ENCODE measurements at places on chromosomes 6 and 20.

GRCh38 chr20:22999756-23000155 is 35.4 kb upstream of the SSTR4 start:
- no peak for DNase-seq

DNA sequence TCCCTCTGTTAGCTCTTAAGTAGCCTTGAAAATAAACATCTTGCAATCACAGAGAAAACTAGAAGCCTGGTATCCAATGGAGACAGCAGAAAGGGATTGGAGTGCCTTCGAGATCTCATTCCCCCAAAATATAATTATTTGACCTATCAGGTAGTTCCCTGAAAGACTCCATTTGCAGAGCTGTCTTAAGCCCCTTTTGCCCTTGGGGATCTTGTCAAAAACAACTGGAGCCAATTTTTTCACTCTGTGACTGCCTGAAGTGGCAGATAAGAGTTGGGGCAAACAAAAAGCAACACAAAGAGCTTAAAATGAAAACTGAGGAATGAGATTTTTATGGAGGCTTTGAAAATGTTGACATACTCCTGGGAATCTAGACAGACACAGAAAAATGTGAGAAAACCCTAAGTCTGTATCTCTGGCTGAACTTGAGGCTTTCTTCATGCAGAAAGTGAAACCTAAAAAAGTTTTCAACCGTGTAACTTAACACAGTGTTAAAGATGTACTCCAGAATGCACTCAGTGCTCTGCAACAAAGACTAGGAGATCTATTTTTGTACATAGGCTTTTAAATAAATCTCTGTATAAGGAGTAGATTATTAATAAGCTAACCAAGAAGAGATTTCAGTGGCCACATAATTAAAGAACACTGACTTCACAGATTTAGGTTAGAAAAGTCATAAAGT is 971.1 kb upstream of the MAN1A1 start:
- no peak for DNase-seq

DNA sequence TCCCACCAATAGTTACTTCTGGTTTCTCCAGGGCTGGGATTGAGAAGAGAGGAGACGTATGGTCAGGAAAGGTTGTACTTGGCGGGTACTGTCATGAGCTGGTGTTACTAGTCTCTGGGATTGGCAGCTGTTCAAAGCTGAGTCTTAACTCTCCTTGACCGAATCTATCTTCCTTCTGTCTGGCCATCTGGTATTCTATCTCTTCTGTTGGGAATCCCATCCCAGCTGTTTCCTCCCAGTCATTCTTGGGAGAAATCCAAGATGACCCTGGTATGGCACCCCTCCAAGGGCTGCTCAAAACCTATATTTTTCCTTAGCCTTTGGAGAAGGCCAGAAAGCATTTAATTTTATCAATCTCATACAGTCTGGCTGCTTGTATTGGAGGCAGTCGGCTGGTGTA is 287.0 kb upstream of the CHD6 start:
- DNase-seq: no peak

GRCh38 chr6:2848851-2849250 is 7.2 kb upstream of the SERPINB1 start:
- DNase-seq: peak; percentile 63

DNA sequence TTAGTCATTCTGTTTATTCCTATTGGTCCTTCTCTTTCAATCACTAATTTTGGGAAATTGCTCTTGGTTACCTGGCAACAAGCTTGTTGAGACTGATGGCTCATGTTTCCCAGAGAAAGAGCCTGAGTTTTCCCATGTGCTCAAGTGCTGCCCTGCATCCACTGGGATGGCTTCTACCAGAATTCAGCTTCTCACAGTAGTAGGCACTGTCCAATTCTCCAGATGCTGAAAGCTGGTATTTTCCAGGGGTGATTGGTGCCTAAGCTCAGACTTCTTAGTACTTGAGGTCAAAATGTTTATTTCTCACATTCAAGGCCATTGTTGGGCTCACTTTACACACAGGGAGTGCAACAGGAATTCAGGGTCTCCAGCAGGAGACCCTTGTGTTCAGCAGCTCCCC is 29.1 kb upstream of the SLC2A12 start:
- DNase-seq: no peak

DNA sequence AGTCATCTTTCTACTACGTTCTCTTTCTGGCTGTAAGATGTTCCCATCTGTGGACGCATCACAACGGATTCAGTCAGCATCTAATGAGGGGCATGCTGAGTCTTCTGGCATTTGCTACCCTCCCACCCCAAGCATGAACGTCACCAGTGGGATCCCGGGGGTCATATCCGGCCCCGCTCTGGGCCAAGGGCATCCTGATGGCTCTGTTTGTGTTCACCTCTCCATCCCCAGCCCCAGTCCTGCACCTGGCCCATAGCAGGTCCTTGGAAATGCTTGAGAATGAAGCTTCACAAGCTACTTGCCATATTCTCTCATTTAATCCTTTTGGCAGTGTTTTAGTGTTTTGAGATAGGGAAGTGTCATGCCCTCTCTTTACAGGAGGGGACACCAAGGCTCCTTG is 14.9 kb downstream of the APCDD1L start:
- DNase-seq: no peak

DNA sequence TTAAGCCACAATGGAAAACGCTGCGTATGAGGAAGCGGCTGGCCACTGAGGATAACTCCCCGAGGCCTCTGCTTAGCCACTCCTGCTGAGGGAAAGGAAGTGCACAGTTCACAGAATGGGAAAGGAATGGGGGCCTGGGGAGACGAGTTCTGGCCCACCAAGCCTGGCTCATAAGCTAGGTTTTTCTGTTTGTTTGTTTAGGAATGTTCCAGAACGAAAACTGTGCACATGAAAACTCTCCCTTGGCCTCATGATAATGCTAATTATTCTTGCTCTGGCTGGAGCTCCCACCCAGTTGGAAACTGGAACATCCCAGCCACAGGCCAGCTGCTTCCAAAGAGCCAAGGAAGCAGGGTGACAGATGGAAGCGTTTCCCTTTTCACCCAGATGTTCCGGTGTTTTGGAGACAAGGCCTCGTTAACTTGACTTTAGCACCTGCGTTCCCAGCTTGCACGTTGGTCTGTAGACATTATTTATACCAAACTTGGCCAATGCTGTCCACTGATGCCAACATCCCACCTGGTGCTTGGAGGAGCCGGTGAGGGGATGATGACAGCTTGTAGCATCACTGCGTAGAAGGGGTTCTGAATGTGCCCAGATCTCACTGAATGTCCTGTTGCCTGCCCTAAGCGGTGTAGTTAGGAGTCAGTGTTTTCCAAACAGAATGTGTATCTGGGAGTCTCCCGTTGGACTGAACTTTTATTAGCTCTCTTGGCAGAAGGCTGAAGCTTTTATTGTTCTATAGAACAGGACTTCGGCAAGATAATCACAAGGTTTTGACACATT is 34.5 kb downstream of the APCDD1L start:
- DNase-seq: no peak

DNA sequence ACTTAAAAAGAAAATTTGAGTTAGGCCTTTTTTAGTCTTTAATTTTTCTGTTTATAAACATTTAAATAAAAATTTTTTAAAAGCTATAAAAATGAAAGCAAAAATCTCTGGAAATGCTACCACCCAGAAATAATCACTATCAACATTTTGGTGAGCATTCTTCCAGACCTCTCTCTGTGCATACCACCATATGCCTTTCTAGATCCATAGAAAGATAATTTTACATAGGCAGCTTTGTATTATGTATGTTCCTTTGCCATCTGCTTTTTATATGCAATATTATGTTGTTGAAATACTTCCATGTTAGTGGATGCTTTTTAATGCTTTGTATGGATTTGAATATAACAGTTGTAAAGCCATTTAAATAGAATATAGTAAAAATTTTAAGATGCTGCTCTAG is 496.7 kb upstream of the HTR1E start:
- DNase-seq: no peak

- DNase-seq: no peak
These were observed 164.4 kb downstream of the CDH26 start for GRCh38 chr20:60122671-60123070.

DNA sequence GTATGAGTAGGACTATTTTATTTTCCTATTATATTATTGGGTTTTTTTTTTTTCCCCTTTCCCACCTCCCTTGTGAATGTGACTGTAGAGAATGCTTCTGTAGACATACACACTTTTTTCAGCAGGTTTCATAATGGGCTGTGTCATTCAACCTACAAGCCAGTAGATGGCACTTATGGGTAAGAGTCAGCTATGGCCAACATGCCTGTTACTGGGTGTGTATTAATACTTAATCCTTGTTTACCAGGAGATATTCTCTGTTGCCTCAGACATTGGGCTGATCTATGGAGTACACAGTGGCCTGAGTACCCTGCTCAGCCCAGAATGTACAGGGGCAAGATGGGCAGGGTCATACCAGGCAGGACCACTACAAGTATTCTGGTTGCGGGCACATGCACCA is 382.5 kb downstream of the EPHA7 start:
- DNase-seq: peak; percentile 19

- no peak for DNase-seq
These were observed 1.1 kb downstream of the EDN1 start for GRCh38 chr6:12291071-12291838.

GRCh38 chr6:94045099-94045829 is 625.9 kb upstream of the EPHA7 start:
- DNase-seq: no peak

- no peak for DNase-seq
These were observed 12.3 kb downstream of the PMEPA1 start for GRCh38 chr20:57697543-57697942.

GRCh38 chr6:135884136-135884535 is 32.6 kb downstream of the PDE7B start:
- DNase-seq: no peak

DNA sequence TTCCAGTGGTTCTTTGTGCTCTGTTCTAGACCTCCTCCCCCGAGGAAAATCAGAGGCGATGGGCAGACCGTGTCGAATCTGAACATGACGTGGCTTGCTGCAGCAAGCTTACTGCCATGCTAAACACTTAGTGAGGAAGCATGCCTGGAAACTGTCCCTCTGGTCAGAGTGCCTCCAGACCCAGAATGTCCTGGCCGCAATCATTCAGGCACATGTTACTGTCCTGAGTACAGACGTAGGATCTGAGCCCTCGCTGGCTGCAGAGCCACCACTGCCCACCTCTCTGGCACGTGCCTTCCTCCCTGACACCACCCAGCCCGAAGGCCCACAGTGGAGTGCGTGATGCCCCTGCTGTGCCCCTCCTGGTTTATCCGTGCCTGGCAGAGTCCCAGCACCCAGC is 163.6 kb downstream of the SYNDIG1 start:
- DNase-seq: no peak

- DNase-seq: no peak
These were observed 4.4 kb downstream of the LY86 start for GRCh38 chr6:6592826-6593475.

- DNase-seq: no peak
These were observed 12.3 kb downstream of the ABHD12 start for GRCh38 chr20:25378189-25378883.

DNA sequence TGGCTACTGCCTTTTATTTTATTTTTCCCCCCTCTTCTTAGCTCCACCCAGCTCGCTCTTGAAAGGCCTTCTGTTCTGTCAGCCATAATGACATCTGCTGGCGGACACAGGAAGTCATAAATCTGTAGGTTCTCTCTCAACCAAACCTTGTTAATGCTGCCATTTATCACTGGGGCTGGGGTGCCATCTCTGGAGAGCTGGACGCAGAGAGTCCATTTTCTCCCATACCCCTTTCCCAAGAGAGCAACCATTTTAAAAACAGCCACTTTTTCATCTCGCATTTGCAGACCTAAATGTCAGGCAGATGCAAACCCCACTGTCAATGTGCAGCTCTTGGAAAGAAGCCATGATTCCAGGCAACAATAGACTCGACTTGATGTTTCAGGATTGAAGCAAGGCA is 13.0 kb upstream of the TSHZ2 start:
- DNase-seq: no peak

DNA sequence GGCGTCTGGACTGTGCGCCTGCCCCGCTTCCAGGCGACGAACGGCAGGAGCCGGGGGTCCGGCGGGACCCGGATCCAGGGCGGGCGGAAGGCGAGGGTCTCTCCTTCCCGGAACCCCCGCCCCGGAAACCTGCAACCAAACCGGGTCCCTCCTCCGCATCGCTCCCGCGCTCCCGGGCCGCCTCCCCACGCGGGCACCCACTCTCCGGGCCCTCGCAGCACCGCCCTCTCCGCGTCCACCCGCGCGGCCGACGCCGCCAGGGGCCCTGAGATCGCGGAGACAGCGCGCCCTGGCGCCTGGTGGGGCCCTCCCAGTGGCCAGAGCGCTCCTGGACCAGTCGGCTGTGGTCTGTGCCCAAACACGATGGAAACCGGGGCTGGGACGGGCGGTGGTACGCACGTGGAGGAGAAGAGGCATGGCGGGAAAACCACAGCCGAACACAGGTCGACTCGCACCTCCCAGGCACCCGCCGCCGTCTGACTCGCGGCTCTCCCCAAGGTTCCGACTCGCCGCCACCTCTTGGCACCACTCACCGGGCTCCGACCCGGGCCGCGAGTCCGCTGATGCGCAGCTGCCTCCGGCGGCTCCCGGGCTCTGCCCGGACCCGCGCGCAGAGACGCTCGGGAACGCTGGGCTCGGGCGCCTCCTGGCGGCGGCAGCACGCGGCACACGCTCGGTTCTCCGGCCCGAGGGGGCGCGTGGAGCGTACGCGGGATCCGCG is 7.9 kb downstream of the NKX2-2 start:
- DNase-seq: peak; percentile 78

DNA sequence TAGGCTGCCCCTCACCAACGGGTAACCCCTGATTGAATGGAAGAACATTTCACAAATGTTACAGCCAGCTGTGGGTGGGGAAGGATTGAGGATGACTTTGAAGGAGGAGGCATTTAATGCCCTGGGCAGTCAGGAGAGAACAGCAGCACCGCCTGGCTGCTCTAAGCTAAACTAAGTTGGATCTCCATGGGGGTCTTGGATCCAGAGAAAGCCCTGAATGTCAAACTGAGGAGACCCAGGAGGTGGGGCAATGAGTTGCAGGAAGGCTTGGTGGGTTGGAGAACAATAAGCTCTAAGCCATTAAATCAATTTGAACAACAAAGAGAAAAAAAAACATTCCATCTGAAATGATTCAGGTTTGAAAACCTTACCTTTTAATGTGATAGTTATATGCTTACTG is 35.4 kb downstream of the TMX4 start:
- DNase-seq: no peak

- DNase-seq: no peak
These were observed 139.0 kb upstream of the JAG1 start for GRCh38 chr20:10812759-10813327.

DNA sequence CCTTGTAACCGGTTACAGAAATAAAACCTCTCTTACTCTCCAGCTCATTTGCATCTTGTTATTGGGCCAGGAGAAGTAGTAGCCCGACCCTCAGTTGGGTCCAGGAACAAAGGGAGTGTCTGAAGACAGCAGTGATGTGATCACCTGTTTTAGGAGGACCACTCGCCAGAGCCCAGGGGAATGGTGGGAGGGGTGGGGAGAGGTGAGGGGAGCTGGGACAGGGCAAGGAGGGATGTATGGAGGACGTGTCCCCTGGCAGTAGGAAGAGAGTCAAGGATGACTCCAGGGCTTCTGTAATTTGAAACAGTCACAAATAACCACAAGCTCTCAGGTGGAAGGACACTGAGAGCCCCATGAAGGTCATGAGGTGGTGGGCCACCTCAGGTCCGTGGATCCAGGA is 1.4 kb upstream of the PCMTD2 start:
- DNase-seq: no peak

- no peak for DNase-seq
These were observed 53.7 kb downstream of the NUDT3 start for GRCh38 chr6:34338811-34339210.
